Activated naive CD8-positive, alpha-beta T cell treated with anti-CD3 and anti-CD28 coated beads, Interleukin-2, amount 10 ng/mL, durations not matched to agents 7 days and 5 days (primary cell): ENCODE measurements at places on chromosomes 12 and 14. TPM values are rescaled to one million over a fixed set of nuclear protein-coding genes. Genes with fewer than 3 reads are reported as not detected.

DNA sequence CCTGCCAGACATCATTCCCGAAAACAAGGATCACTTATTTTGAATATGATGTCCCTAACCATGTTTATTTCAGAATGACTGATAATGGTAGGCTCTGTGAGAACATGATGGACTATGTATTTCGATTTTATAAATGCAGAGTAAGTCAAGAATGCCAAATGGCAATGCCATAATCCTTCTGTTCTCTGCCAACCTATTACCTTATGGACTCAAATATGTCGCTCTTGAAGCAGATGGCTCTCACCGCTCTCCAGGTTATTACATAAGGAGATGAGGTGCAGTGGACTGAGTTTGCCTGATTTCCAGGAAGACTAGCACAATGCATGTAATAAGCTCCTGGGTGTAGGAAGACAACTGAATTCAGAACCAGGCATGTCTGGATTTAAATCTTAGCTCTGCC is 227.2 kb downstream of the BTG1 start:
- no peak for DNase-seq

- no peak for DNase-seq
These were observed 148.0 kb downstream of the PDZRN4 start for GRCh38 chr12:41336041-41336549.

GRCh38 chr12:93167841-93168492 is 209.8 kb upstream of the NUDT4 start:
- DNase-seq = no peak

DNA sequence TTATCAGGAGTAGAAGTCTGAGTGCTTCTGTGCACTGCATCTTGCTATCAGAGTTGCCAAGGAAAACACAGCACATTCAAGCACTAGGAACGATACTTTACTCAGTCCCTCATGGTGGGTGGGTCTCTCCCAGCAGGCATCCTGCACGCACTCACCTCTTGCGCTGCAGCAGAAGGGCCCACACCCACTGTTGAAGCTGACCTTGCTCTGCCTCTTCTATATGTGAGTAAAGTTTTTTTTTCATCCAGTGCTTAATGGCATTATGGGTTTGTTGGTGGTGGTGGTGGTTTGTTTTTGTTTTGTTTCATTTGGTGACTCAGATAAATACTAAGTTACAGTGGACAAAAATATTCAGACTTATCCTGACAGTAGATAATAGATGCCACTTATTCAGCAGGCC is 348.5 kb downstream of the EGLN3 start:
- DNase-seq = no peak

Gene CLEC2A
- not detected for total RNA-seq

GRCh38 chr14:53515276-53515675 is 362.2 kb upstream of the DDHD1 start:
- DNase-seq = no peak

DNA sequence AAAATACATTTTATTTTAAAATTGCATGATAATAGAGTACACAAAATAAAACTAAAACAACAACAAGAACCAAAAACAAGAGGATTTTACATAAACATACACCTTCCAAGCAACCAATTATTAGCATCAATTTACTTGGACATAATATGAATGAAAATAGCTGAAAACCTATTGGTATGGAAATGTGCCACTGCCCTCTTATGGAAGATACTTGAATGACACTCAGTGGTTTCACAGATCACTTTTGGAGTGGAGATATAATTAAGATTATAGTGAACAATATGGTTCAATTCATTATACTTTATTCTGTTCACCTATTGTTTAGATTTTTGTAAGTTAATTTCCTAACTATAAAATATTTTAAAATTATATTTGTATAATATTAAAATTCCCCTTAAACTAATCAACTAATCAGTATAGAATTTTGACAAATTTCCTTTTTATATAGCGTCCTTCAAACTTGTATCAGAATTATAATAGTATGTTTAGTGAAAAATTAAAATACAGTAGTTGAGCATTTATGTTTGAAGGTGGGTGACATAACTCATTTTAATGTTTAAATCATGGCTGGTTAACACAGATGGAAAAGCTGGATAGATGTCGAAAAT is 70.1 kb downstream of the SLC6A15 start:
- DNase-seq = no peak

GRCh38 chr14:60722107-60722356 is 2.1 kb downstream of the SIX4 start:
- DNase-seq = no peak

DNA sequence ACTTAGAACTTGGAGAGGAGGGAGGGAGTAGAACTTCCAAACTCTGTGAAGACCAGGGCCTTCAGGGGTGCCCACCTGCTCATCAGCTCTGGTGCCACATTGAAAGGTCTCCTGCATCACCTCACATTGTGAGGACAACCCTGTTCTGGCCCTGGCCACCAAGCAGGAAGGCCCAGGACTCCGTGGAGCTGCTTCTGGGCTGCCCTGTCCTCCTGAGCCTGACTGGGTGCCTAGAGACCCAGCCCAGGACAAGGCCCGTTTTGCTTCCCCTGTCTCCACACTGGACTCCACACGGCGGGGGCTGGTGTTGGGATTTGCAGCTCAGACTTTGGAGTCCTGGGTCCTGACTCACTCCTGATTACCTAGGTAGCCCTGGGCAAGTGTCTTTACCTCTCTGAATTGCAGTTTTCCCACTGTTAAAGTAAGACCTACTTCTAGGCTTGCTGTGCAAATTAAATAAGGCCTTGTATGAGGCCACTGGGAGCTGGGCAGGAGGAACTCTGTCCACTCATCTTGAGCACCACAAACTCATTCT is 12.5 kb upstream of the KRT82 start:
- no peak for DNase-seq

DNA sequence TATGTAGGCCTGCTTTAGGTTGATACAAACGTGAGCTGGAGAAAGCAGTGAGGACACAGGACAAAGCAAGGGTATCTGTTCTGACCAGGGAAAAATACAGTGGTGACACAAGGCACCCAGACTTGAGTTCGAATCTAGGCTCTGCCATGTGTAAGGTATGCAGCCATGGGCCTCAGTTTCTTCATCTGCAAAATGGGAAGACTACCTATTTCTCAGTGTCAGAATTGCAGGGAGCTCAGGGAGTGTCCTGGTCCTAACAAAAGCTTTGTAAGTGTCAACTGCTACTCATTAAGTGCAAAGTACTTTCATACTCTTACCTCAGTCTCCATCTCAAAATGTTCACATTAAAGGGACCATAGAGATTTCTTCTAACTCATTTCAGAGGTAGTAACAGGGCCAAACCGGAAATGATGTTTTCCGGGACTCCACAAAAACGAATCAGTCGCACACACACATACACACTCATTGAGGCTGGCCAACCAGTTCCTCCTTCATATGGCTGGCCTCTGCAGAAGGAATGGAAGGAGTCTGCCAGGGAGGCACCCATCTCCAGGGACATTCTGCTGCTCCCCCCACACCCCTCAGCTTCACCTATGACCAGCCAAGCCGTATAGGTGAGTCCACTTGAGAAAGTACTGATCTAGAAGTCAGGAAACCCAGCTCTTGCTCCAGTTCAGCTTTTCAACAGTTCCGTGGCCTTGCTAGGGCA is 7.8 kb downstream of the CTDSP2 start:
- no peak for DNase-seq

GRCh38 chr12:70052476-70052875 is 190.8 kb upstream of the CNOT2 start:
- no peak for DNase-seq

- no peak for DNase-seq
These were observed 364.8 kb downstream of the CACNA1C start for GRCh38 chr12:2417481-2418160.

Gene HOXC5
- total RNA-seq = not detected

DNA sequence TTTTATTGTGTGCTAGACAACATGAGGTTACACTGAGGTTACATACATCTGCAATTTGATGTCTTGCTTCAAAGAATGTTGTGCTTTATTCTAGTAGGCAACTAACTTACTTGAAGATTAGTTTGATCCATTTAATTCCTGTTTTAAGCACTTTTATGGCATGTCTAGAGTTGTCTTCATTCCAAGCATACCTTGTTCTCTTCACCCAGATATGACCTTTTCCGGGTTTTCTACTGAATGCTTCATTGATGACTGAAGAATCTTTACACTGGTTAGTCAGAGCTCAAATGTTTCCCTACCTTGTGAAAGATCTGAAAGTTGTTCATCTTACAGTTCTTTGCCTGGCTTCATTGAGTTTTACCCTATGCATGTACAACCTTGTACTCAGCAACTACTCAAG is 274.0 kb upstream of the KITLG start:
- DNase-seq = no peak

Gene PELI2
- total RNA-seq = 5.7 TPM

Gene FOXN4
- not detected for total RNA-seq

- DNase-seq = no peak
These were observed 51.7 kb downstream of the ADGRD1 start for GRCh38 chr12:131005161-131006035.

DNA sequence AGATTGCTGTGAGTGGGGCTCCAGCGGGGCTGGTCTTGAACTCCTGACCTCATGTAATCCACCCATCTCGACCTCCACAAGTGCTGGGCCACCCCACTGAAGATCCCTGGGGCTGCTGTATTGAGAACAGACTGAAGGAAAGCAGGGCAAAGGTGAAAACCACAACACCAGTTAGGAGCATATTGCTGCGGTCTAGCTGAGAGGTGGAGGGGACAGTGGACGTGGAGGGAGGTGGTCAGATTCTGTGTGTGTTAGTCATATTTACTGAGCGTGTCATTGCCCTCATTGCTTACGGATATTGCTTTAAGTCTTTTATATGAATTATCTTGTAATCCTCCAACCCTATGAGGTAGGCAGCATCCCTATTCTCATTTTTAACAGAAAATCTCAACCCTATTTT is 69.0 kb upstream of the OVCH1 start:
- DNase-seq = no peak

Gene ATXN3
- total RNA-seq = 39.1 TPM

Gene LBHD2
- total RNA-seq = not detected

Gene KRT6C
- total RNA-seq = not detected

Gene NDUFA12
- 105 TPM for total RNA-seq

DNA sequence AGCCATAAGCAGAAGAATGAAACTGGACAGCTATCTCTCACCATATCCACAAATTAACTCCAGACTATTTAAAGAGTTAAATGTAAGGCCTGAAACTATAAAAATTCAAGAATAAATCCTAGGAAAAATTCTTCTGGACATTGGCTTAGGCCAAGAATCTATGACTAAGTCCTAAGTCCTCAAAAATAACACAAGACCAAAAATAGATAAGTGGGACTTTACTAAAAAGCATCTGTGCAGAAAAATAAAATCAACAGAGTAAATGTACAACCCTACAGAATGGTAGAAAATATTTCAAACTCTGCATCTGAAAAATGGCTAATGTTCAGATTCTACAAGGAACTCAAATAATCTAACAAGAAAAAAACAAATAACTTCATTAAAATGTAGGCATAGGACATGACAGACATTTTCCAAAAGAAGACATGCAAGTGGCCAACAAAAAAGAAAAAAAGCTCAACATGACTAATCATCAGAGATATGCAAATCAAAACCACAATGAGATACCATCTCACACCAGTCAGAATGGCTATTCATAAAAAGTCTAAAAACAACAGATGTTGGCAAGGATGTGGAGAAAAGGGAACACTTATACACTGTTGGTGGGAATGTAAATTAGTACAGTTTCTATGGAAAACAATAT is 61.0 kb upstream of the PPFIA2 start:
- no peak for DNase-seq

DNA sequence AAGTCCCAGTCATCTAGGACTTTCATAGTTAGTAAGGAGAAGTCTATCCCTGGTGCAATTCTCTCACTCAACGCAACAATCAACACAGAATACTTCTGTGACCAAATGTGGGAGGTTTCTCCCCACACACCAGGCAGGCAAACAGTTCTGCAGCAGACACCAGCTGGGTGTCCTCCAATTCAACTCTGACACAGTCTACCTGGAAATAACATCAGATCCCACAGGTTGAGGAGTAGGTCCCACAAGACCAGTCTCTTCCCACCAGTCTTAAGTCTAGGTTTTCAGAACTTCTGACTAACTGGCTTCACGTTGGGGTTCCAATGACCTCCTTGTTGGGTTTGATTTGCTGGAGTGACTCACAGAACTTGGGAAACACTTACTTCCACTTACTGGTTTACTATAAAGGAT is 14.8 kb downstream of the ACOT6 start:
- DNase-seq = no peak

DNA sequence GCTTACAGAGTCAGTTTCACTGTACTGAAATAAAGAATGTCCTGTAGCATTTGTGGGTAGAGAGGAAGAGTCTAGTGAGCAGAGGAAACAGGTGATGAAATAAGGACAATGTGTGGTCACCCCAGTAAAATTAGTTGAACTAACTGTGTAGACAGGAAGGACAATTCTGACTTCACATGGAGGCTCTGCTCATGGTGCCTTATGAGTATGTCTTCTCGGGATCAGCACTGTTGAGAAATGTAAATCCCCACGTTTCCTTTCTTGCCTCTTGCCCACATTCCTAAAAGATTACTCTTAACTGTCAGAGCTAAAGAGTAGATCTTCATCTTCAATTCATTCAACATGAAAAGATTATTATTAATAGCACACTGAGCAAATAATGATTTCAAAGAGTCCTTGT is 113.2 kb upstream of the FLRT2 start:
- DNase-seq = no peak

- DNase-seq = no peak
These were observed 82.4 kb downstream of the SLC25A21 start for GRCh38 chr14:37090026-37090425.

Gene IRAK3
- total RNA-seq = 0.53 TPM

DNA sequence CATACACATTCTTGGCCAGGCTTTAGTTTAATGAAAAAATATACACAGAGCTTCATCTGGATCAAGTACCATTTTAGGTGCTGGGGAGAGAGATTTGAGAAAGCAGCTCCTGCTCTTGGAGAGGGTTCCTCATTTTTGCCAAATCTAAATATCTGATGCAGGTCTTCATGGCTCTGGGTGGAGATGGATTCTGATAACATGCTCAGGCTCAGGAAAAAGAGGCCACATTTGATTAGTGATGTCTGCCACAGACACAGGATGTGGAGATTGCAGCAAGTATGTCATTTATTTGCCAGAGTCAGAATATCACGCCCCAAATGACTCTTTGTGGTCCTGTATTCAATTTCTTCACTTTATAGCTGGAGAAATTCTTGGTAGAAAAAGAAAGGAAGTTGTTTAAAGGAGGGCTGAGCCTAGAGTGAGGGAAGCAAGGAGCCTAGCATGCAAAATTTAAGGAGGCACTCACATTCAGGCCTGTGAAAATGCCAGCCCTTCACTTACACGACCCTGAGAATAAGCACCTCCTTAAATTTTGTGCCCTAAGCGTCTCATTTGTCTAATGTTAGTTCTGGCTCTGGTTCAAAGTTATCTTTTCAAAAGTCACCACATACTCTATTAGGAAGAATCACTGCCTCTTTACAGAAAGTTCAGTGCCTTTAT is 492.9 kb upstream of the TBX3 start:
- DNase-seq = no peak

DNA sequence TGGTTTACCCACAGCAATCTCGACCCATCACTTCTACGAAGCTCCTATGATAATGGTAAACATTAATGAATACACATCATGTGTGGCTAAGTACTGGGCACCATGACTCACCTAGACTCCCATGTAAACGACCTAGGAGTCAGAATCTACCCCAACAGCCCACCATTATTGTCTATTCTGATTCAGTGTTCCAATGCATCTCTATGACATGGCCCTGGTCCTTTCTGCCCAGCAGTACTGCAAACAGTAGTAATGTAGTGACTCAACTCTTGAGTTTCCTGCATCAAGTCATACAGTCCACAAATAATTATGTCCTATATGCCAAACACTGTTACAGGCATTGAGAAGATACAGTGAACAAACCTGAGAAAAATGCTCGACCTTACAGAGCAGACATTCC is 14.6 kb downstream of the GTF2A1 start:
- no peak for DNase-seq

Gene DDX11
- 196 TPM for total RNA-seq

Gene PIWIL1
- not detected for total RNA-seq
